ENCODE measurements at places on chromosomes 11 and 22.

DNA sequence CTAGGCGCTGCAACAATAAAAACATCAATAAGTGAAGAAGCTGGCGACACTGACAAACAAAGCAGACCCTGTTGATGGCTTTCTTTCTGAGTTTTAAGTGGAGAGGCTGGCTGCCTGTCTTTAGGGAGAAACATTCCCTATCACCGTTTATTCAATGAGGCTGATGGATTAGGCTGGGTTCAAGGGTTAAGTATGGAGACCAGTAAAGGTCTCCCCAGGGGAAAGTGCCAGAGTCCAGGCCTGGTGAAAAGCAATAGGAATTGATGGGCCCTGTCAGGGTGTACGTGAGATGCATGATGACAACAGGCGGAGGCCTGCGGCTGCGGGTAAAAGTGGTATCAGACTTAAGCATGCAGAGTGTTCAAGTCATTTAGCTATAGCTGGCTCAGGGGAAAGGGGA is 102.6 kb downstream of the ALX4 start:
- peak; percentile 70 for DNase-seq

DNA sequence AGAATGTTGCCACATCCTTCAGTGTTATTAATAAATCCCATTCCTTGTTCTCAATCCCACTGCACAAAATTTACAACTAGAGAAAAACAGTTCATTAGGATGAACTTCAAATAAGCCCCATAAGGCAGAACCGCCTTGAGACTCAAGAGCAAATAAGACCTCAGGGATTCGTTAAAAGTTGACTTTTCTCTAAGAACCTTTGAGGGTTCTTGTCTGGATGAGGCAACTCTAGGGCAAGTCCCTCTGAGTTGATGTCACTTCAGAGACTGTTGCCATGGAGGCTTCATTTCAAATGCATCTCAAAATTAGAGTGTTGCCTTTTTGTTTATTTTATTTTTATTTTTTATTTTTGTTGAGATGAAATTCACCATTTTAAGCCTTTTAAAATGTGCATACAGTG is 19.8 kb upstream of the PANX3 start:
- no peak for DNase-seq

GRCh38 chr11:77115181-77115611 is 12.6 kb downstream of the OMP start:
- no peak for DNase-seq

DNA sequence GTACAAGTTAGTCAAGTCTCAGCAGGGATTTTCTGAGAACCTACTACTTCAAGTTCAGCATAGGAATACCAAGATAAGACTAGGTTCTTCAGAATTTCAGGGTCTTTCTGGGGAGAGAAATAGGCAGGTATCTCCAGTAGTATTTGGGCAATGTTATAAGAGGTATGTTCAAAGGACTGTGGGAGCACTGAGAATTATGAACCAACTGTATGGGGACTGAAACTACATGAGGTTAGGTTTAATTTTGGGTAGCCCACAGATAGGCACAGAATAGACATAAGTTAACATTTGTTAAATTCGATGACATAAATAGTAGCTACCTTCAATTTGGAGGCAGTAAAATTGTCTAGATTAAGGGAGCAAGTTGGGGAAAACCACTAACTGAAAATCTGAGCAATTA is 9.2 kb upstream of the GAB2 start:
- DNase-seq: no peak

- DNase-seq: no peak
Measured at GRCh38 chr22:39569066-39569465, 1.5 kb upstream of the CACNA1I start.

DNA sequence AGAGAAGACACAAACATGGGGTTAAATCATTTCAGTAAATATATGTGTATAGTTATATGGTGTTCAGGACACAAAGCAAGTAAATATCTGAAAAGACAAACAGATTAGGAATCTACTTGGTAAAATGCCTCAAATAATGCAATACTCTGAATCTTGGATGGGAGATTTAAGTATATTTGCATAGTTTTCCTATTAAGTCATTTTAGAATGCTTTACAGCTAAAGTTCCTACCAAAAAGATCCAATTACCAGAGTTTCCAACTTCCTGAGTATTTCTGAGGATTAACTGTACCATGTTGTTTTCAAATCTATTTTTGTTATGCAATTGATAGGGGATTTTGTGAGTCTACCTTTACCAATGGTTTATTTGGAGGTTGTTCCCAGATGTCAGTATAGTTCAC is 424.4 kb upstream of the CCDC179 start:
- no peak for DNase-seq

- DNase-seq: no peak
Measured at GRCh38 chr11:115213007-115213406, 291.2 kb downstream of the CADM1 start.

GRCh38 chr22:45102896-45103420 is 60.8 kb upstream of the NUP50 start:
- DNase-seq: no peak

GRCh38 chr22:35930933-35931332 is 97.7 kb downstream of the RBFOX2 start:
- DNase-seq: no peak

- DNase-seq: peak; percentile 10
Measured at GRCh38 chr22:24578355-24579257, 14.3 kb downstream of the LRRC75B start.

DNA sequence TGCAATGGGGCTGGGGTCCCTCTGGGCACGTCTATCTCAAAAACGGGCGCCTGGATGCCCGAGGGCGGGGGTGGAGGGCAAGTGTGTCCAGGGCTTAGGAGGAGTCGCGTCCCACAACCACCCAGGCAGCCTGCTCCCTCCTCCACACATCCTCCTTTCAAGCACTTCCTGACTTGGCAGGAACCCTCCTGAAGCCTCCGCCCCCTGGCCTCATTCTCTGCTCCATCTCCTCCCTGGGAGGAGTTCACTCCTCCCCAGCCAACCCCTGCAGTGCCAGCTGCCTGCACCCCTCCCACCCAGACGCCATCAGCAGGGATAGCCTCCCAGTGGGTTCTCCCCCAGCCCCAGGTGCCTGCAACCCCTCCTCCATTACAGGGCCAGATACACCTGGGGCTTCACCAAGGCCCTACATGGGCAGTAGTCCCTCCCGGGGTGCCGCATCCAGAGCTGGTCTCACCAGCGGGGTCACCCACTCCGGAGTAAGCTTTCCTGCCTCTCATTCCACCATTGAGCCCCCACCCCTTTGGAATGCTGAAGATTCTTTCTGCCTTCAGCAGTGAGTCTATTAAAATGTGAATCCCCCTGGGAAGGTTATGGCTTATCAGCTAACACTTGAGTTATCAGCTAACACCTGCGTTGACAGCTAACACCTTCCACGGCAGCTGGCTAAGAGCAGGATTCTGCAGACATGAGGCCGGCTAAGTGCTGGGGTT is 24.4 kb downstream of the RTN4R start:
- peak; percentile 42 for DNase-seq

GRCh38 chr11:19789245-19789644 is 76.6 kb downstream of the NAV2 start:
- no peak for DNase-seq

DNA sequence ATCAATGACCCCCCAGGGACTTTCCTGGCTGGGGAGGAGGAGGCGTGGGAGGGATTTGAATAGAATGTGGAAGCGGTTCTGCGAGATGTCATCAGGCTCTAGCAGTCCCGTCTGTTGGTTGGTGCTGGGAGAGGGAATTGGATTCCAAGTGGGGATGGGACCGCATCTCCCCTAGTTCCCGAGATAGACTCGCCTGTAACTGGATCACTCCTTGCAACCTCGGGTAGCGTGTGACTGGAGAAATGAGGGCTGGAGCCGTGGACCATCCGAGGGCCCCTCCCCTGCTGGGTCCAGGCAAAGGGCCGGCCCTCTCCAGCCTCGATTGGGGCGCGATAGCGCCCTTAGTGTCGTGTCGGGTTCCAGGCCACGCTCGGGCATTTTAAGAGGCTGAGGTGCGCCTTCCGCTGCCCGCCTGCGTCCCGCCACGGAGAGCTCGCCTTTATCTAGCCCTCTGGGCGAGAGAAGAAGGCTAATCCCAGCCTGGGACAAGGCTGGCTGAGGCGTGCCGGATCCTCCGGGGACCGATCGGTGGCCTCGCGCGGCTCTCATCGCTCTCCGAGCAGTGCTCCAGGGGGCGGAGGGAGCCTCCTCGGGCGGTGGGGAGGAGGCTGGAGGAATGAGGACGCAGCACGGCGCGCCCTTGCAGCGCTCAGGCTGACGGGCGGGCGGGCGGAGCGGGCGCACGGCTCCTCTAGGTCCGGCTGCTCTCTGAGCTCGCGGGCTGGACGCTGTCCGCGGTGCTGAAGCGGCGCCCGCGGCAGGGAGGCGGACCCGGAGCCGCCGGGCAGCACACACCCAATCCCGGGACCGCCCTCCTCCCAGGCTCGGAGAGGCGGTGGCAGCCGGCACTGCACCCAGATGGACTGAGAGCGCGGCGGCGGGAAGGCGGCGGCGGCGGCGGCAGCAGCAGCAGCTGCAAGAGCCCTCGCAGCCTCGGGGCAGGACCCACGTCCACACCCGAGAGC is 107.8 kb downstream of the OSBP2 start:
- DNase-seq: peak; percentile 97

DNA sequence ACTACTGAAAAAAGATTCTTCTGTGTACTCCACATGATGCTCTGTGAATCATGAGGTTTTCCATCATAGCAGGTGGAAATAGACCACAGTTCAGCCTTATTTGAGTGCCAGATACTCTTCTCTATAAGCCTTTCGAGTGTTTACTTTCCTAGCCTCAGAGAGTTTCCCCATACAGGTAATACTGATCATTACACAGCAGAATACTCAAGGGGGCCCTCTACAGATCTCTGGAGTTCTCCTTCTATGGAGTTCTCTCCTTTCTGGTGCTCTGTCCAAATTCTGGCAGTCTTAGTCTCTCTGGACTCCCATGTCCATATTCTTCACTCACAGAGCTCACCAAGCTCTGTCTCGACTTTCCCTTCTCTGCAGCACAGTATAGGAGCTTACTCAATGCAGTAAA is 175.7 kb upstream of the CARD18 start:
- no peak for DNase-seq

DNA sequence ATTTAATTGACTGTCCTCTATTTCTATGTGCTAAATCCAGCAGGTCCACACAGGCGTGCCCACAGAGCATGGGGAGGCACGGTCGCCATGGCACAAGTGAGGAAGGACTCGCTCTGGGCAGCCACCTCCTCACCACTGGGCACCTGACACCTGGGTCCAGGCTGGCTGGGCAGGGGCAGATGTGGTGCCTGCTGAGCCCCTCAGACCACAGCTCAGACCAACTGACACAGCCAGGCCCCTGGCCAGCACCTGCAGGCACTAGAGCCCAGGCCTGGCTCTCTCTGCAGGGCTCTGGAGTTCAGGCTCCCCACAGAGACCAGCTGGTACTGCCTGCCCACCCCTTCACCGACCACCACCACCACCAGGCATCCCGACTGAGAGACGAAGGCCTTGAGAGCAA is 27.9 kb downstream of the LINC01488 start:
- DNase-seq: no peak

DNA sequence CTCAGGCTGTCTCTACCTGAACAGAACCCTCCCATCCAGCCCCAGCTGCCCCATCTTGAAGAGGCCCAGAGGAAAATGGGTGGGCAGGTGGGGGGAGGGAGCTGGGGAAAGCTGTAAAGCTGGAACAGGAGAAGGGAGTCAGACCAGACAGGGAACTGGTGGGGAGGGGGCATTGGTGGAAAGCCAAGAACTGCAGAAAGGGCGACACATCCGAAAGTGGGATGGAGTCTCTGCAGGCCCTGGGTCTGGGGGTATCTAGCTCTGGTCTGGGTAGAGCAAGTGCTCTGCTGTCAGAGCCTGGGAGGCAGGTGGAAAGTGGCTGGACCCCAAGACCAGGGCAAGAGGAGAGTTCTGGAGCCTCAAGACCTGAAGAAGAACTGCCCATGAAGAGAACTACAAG is 7.7 kb downstream of the TMPRSS13 start:
- DNase-seq: no peak

- DNase-seq: peak; percentile 92
Measured at GRCh38 chr11:14643697-14644225, at the start of gene PDE3B. Gene PDE3B (plus strand): TSS chr11:14643804. CDS start chr11:14644076, 272 bp downstream.

- no peak for DNase-seq
Measured at GRCh38 chr11:68976563-68976962, 4.2 kb downstream of the MRGPRD start.

- no peak for DNase-seq
Measured at GRCh38 chr11:69650832-69651344, 9.9 kb downstream of the CCND1 start.

GRCh38 chr22:25514436-25515180 is 49.9 kb upstream of the GRK3 start:
- peak; percentile 8 for DNase-seq

DNA sequence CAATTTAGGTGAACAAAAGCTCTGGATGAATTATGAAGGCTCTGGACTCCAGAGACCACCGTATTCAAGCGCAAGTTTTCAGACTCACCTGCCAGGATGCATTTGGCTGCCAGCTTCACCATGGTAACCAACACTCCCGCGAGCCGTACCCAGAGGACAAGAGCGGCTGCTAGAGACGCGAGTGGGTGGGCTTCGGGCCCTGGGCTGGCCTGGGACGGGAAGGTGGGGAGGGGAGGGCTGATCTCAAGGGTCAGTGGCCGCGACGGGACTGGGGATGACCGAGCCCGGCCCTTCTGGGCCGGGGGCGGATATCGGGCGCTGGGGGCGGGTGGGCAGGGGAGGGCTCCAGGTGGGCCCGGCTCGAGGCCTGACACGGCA is 344 bp downstream of the IFT27 start:
- DNase-seq: no peak

- DNase-seq: peak; percentile 80
Measured at GRCh38 chr11:44949160-44950030, 1.3 kb downstream of the TP53I11 start.

GRCh38 chr11:94219771-94220170 is 84.6 kb upstream of the IZUMO1R start:
- peak; percentile 20 for DNase-seq

GRCh38 chr11:47499161-47499560 is 50.2 kb upstream of the RAPSN start:
- no peak for DNase-seq

DNA sequence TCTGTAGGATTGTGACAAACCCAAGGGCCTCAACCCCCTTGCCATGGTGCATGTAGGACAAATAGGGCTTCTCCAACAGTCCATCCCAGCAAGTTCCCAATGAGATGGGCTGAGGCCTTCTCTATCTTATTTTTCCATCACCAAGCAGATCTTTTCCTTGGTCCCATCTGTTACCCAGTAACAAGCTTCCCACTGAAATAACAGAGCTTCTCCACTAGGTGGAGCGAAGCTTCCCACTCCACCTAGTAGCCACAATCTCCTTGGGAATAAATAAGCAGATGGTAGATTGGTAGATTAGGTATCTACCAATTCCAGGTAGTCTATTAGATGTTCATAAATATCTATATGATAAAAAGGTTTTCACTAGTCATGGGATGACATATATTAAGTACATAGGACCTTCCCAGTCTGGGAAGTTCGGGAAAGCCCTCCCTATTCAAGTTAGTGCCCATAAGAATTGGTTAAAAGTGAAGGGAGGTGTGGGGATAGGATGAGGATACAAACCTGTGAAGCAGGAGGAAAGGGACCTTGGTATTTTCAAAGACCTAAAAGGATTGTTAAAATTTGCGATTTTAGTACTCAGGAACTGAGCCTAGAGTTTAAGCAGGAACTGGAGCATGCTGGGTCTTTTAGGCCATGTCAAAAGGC is 5.9 kb upstream of the OR52L1 start:
- DNase-seq: peak; percentile 16
